Astrocyte of the hippocampus (primary cell): ENCODE measurements at places on chromosomes 11 and 22.

DNA sequence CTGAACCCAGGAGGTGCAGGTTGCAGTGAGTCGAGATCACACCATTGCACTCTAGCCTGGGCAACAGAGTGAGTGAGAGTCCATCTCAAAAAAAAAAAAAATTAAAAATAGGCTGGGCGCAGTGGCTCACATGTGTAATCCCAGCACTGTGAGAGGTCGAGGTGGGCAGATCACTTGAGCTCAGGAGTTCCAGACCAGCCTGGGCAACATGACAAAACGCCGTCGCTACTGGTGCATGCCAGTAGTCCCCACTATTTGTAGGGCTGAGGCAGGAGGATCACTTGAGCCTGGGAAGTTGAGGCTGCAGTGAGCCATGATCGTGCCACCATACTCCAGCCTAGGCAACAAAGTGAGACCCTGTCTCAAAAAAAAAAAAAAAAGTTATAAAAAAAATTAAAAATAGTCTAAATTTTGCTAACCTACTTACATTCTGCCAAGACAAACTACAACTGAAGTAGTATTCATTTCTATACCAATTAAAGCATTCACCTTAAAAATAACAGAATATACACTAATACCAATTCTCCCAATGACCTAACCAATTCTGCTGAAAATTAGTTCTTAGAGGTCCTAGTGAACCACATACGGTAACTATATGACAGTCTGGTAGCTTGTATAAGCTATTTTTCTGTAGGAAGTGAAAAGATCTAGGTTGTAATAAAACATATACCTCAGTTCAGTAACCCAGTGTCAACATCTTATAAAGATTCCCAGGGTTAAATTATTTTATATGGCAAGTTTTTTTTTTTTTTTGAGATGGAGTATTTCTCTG, 7.1 kb downstream of the DDX6 start:
- DNase-seq: no peak

DNA sequence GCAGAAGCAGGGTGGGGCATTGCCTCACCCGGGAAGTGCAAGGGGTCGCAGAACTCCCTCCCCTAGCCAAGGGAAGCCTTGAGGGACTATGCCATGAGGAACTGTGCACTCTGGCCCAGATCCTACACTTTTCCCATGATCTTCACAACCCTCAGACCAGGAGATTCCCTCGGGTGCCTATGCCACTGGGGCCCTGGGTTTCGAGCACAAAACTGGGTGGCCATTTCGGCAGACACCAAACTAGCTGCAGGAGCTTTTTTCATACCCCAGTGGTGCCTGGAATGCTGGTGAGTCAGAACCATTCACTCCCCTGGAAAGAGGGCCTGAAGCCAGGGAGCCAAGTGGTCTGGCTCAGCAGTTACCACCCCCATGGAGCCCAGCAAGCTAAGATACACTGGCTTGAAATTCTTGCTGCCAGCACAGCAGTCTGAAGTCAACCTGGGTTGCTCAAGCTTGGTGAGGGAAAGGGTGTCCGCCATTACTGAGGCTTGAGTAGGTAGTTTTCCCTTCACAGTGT, 573.7 kb upstream of the ANO3 start:
- DNase-seq: no peak

GRCh38 chr22:38820020-38820419, 23.8 kb downstream of the NPTXR start:
- no peak for DNase-seq

DNA sequence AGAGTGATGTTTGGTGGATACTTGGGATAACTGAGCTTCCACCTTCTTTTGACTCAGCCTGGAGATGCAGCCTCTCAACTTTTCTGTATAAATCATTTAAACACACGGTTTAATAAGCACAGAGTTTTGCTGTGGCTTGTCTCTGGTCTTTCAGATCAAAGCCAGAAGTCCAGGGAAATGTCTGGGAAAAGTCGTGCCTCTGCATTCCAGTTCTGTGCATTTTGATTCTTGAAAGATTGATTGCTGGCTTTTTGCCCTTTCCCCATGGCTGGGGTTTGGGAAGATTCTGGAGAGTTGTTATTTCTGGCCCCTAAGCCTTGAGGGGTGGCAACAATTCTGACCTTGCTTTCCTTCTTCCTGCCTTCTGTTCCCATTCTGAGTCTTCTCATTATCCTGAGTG, 154.1 kb downstream of the COMMD9 start:
- DNase-seq: peak; percentile 70
